Right ventricle myocardium inferior (tissue), 1 donor: ENCODE measurements at places on chromosomes 12 and 14. TPM values are rescaled to one million over a fixed set of nuclear protein-coding genes. Genes with fewer than 3 reads are reported as not detected.

The MYF6 gene
- total RNA-seq = not detected

The SLC25A47 gene
- total RNA-seq = not detected

The REP15 gene
- total RNA-seq = 8.2 TPM

The AKAP3 gene
- 2.5 TPM for total RNA-seq

The KRT82 gene
- not detected for total RNA-seq

The DIO2 gene
- total RNA-seq = 1.6 TPM

The YAF2 gene
- total RNA-seq = 86.1 TPM

The TEX52 gene
- not detected for total RNA-seq

The IAPP gene
- not detected for total RNA-seq

The GPR33 gene
- total RNA-seq = not detected

The PSMC6 gene
- 71.7 TPM for total RNA-seq

The GARIN6 gene
- total RNA-seq = not detected

The TSPAN19 gene
- 0.49 TPM for total RNA-seq

- no peak for DNase-seq
Observed at GRCh38 chr12:71045781-71046180, 112.0 kb downstream of the TSPAN8 start.

DNA sequence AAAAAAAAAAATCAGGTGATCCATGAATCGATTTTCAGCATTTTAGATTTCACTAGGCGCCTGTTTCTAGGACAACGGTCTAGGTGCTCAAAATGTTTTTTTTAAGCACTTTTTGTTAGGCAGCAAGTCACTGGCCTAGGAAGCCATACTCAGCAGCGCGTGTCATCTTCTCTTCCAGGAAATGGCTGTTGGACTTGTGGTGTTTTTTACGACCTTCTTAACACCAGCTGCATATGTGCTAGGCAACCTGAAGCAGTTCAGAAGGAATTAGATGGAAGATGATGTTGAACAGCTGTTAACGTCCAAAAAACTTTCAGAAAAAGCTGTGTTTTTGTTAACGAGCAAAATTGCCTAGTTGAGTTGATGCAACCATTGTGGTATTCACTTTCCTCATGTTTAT, 868 bp downstream of the COX8C start:
- no peak for DNase-seq

DNA sequence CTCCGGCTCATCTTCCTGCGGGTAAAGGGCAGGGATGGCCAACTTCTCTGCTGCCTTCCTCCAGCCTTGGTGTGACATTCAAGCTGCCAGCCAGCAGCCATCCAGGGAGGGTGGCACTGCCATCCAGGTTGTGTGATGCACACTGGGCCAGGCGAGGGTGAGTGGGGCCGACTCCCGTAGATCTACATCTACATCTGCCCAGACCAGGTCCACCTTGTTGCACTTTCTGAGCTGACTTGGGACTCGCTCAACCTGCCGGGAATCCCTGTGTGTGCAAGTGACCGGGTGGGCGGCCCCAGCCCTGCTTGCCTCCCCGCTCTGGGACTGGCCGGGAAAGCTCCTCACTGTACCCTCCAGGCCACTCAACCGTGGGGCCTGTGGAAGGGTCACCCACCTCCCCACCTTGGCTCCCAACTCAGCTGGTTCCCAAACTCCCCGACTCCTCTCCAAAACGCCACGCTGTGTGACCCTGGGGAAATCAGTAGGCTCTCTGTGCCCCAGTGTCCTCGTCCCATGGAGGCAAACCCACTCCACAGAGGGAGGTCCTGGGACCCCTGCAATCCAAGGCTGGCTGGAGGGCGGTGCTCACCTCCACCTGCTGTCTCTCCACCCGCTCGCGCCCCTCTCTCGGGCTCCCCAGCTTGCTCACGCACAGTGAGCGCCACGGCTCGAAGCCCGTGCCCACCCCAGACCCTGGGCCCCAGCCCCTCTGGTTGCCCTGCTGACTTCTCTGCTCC, 14.7 kb downstream of the JAG2 start:
- peak; percentile 68 for DNase-seq

- no peak for DNase-seq
Observed at GRCh38 chr12:127149226-127149964, 1117.6 kb upstream of the TMEM132C start.

- DNase-seq = no peak
Observed at GRCh38 chr14:50232276-50232642, 881 bp upstream of the SOS2 start.

GRCh38 chr12:79687711-79688260, 3.0 kb downstream of the PAWR start:
- no peak for DNase-seq

DNA sequence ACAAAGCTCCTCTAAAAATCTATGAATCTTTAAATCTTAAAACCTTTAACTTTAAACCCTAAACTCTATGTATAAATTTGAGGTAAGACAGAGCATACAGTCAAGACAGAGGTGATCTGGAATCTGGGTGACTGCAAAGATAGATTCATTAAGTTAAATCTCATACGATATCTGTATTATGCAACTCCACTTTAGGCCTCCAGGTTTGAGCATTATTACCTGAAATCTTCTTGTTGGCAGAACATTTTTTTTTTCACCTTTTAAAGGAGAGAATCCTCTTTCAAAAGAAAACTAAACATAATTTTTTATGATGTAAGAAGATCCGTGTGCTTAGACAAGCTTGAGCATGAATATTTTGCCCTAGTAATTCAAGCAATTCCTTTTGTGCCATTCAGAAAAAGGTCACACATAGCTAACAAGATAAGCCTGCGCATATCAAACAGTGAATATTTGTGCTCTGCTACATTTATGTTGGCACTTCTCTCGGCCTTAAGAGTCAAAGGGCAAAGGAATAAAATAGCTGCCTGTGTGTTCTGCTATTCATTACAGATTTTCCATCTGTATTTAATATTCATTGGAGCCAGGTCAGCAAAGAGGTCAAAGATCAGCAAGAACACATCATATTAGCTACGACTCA, 163.3 kb downstream of the TMTC3 start:
- DNase-seq = no peak

GRCh38 chr14:74516451-74517160, 23.0 kb downstream of the ISCA2 start:
- no peak for DNase-seq

DNA sequence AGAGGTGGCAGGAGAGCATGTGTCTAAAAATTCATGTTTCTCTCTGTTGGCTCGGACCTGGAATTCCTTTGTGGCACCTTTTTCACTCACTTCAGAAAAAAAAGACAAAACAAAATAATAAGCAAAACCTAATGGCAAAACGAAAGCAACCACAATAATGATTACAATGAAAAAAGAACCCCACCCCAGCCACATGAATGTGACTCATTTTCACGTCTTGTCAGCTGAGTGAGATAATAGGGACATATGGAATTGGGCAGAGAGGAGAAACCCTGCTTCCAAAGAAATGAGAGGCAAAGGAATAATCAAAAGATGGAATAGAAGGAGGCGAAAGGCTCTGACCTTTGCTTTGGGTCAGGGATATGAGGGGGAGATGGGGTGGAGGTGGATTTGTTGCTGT, 143.4 kb downstream of the SLC8A3 start:
- DNase-seq = no peak

GRCh38 chr12:41120211-41120610, 67.9 kb upstream of the PDZRN4 start:
- DNase-seq = no peak

GRCh38 chr14:91745344-91745743, 13.5 kb upstream of the CATSPERB start:
- no peak for DNase-seq

DNA sequence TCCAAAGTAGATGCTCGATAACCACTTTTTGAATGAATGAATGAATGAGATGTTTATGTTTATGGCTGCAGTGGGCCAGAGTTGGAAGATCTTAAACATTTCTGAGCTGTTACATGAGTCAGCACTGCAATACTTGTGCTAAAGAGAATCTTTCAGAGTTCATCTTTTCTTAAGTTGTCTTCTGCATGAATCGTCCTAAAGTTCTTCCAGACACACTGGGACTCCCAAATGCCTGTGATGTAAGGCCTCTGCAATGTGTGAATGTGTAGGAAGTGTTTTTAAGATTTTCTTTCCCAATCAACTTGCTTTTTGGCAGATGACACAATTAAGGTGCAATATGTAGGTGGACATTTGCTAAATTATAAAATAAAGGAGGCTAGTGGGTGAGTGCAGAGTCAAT, 50.3 kb upstream of the TRIM9 start:
- no peak for DNase-seq

DNA sequence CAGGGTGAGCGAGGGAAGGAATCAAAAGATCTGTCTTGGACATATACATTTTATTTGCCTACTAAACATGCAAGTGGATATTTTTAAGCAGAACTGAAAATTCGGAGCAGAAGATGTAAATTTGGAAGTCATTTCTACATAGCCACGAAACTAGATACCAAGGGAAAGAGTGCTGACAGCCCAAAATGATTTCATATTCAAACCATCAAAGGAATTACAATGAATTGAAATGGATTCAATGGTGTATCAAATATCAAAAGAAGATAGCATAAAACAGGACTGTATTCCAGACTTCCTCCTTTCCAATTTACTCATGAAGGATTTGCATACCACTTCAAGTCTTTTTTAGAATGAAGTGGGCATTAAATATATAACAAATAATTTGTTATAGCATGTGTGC, 313.5 kb upstream of the KITLG start:
- DNase-seq = no peak

DNA sequence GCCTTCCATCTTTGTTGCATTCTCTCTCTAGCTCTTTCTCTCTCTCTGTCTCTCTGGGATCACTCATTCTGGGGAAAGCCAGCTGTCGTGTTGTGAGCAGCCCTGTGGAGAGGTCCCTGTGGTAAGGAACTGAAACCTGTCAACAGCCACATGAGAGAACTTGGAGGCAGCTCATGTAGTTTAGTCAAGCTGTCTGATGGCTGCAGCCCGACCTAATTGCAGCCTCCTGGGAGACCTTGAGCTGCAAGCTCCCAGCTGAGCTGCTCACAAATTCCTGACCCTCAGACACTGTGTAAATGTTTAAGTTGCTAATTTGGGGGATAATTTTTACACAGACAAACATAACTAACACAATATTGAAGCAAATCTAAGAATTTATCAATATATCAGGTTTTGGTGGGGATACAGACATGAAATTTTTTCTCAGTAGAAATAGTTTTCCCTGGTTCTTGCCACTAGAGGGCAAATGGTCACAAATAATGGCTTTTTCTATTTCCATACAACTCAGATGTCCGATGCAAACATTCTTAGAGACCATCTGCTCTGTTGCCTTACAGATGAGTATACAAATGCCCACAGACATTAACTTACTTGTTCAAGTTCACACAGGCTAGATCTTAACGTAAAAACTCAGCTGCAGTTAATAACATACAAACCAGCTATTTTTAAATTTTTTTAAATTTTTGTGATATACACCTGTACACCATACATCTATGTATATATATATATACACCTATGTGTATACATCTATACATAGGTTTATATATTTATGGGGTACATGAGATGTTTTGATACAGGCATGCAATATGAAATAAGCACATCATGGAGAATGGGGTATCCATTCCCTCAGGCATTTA, 15.5 kb upstream of the KRR1 start:
- no peak for DNase-seq

- no peak for DNase-seq
Observed at GRCh38 chr14:64848239-64848638, 31.5 kb downstream of the SPTB start.

DNA sequence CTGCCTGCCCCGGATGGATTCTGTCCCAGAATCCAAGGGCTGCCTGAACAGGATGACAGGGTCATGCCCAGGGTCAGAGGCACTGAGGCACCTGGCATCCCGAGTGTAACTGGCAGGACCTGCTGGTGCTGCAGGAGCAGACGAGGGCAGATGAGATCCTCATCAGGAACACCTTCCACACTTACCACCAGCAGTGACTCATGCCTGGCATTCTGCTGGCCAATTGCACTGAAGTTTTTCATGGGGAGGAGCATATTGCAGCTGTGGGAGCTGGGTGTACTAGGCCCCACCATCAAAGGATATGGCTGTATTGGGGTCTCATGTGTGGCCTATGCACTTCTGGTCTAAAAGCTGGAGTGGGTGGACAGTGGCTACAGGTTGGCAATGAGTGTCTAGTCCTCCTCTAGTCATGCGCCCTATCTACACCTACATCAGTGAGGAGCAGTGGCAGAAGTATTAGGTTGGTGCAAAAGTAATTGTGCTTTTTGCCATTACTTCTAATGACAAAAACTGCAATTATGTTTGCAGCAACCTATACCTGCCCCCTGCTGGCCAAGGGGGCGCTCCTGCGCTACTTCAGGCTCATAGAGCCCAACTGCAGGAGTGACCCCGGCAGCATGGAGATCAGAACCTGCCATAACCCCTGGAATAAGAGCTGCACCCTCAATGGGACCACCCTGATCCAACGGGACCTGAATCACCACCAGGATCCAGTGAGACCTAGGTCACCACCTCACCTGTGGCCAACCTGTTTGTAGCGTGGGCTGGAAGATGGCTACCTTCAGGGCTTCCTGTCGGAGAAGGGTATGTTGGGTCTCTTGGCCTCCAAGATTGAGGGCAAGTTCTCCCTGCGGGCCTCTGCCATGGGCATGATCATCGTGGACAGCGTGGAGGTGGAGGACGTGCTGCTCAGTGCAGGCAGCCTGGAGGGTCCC, 8.0 kb upstream of the C12orf42 start:
- peak; percentile 50 for DNase-seq

GRCh38 chr14:93989939-93990338, 7.2 kb upstream of the CCDC197 start:
- DNase-seq = no peak

GRCh38 chr14:57493467-57494181, at the start of gene CCDC198:
CCDC198 (minus strand) TSS chr14:57493857; CDS start chr14:57493715, 142 bp downstream.
- no peak for DNase-seq

DNA sequence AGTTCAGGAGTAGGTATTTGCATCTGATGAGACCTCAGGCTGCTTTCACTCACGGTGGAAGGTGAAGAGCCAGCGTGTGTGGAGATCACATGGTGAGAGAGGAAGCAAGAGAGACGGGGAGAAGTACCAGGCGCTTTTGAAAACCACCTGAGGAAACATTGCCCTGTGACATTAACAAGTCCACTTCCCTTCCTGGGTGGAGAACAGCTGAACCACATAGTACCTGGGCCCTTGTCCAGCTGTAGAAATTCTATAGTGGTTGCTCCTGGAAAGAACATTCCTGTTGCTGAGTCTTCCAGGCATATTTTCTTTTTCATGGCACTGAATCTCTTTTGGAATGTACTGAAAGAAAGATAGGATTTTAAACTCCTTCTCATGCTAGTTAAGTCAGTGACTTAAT, 87.3 kb upstream of the RIN3 start:
- no peak for DNase-seq

DNA sequence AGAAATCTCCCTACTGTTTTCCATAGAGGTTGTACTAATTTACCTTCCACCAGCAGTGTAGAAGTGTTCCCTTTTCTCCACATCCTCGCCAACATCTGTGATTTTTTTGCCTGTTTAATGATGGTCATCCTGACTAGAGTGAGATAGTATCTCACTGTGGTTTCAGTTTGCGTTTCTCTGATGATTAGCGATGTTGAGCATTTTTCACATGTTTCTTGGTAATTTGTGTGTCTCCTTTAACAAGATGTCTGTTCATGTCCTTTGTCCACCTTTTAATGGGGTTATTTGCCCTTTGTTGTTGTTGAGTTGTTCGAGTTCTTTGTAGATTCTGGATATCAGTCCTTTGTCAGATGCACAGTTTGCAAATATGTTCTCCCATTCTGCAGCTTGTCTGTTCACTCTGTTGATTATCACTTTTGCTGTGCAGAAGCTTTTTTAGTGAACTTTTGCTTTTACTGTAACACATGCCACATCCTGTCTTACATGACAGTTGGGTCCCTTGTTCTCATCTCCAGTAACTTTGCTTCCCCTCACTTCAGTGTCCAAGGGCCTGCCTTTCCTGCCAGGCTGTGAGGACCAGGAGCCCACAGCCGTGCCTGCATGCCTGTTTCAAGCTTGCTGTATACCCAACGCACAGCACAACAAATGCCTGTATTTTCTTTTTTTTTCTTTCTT, 64.9 kb downstream of the SPRING1 start:
- DNase-seq = no peak
